ENCODE measurements at places on chromosomes 6 and 20.

DNA sequence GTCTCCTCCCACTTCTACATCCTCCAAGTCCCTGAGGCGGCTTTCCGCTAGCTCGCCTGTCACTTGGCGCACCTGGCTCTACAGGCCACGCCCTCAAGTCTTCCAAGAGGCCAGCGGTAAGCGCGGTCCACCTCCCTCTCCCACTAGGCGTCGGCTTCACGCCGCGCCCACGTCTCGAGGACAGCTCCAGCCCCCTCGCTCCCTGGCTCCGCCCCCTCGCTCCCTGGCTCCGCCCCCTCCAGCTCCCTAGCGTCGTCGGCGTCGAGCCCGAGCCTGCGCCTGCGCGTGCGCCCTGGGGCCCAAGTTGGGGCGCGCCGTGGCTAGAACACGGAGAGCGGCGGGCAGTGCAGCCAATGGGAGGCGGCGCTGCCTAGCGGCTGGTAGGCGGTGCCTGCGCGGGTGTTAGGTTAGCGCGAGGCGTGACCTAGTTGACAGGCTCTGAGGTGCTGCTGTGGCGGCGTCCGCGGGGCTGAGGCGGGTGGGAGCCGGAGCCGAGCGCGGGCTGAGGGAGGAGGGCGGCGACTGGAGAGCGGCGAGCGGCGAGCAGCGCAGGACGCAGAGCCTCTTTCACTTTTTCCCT lies at the start of gene MACROD2:
Gene MACROD2, plus strand, starts transcription at position 431 of the 580 bp plus-strand sequence.
- peak; percentile 77 for DNase-seq

- no peak for DNase-seq
These were observed 67.8 kb downstream of the TNFRSF21 start for GRCh38 chr6:47241742-47242482.

DNA sequence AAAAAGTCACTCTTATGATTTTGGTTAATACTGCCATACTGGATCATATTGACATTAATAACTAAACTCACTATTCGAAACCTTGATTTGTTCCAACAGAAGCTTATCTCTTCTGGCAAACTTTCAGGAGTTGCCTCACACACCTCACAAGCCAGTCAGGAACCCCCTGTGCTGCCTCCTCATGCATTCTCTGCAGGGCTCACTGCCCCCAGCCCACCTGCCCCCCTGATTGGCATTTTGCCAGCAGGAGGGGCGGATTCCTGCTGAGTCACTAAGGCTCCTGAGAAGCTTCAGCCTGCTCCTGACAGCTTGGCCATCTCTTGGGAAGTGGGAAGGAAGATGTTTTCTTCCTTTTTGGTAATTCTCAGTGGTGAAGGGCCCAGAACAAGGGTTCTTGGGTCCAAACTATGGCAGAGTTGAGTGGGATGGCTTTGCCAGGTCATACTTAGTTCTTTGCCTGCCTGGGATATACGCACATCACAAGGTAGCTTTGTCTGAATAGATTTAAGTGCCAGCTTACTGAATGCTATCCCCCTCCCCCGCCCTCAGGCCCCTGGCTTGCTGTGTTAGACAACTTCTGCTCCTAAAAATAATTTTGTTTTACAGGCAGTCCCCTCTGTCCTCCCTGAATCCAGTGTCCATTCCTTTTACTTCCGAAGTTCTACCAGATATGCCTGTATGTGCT lies 31.4 kb downstream of the SLC35F1 start:
- no peak for DNase-seq

- peak; percentile 87 for DNase-seq
These were observed 29.2 kb downstream of the TFEB start for GRCh38 chr6:41705996-41706835.

GRCh38 chr20:45850238-45850637 lies 7.0 kb downstream of the ACOT8 start:
- DNase-seq = no peak

DNA sequence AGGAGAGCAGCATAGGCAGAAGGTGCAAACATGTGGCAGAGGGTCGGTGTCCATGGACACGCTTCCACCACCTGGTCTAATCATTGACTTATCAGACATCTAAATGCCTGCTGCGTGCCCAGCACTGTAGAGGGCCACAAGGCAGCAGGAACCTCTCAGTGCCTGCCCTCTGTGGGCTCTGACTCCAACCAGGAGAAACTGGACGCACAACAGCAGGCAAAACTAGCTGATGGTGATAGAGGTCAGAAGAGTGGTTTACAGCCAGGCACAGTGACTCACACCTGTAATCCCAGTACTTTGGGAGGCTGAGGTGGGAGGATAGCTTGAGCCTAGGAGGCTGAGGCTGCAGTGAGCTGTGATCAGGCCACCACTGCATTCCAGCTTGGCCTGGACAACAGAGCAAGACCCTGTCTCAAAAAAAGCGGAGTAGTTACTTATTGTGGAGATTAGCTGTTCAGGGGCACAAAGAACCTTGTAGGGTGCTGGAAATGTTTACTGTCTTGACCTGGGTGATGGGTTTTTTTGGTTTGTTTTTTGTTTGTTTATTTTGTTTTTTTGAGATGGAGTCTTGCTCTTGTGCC lies 46.5 kb downstream of the PPARD start:
- no peak for DNase-seq

GRCh38 chr6:30684386-30685156 lies 1.9 kb downstream of the PPP1R18 start:
- peak; percentile 71 for DNase-seq

DNA sequence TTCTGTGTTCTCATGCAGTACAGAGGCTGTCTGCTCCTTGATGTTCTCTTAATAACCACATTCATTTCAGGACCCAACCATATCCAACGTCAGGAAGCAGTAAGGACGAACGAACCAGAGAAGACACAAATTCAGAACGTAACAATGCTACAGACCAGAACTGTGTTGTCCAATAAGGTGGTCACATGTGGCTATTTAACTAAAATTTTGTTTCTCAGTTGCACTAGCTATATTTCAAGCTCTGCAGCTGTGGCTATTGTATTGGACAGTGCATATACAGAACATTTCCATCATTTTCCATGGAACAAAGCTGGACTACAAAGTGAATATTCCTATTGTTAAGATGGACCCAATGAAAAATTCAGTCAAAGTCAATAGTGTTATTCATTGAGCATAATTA lies 27.0 kb downstream of the MAP7 start:
- DNase-seq = no peak

GRCh38 chr6:68658338-68658737 lies 23.3 kb downstream of the ADGRB3 start:
- no peak for DNase-seq

DNA sequence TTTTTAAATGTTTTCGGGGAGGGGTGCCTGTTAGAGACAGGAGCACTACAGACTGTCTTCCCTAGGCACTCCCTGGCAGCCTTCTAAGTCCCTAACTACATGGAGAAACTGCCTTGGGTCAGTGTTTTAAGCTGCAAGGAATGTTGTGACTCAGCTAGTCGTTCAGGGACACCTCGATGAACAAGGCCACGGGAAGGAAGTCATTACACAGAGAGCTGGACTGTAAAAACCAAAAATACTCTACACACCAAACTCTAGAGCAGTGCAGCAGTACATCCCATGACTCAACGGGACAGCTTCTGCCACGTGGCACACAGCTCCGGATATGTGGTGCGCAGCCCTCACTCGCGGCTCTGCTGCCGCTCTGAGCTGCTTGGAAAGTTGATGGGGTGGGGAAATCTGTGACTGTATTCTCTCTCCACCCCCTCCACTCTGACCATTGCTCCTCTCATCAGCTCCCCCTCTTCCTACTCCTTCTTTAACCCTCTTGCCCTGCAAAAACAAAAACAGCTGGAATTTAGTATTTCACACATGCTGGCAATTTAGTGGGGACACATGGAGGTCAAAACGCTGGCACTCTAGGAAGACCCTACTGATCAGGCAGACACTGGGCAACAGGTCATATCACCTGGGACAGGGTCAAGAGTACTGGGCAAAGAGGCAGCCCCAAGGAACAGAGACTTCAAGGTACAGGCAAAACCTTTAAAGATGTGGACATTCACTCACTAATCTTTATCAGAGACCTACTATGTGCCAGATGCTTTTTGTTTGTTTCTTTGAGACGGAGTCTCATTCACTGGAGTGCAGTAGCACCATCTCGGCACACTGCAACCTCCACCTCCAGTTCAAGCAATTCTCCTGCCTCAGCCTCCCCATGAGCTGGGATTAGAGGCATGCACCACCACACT lies 10.9 kb upstream of the LPIN3 start:
- DNase-seq = peak; percentile 75

DNA sequence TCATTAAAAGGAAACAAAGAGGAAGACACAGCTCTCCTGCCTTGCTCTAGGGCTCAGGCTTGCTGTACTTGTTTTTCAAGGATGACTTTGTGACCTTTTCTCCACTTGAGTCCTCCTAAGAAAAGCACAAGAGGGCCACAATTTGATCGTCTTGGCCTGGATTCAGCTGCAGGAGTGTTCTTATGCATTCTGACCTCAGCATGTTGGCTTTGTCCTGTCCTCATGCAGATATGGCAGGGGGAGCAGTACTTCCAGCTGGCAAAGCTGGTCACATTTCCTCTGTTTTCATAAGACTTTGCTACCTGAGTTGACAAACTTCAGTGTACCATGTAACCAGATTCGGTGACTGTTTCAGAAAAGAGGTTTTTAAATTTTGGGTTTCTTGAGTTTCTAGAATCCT lies 30.8 kb downstream of the KDM1B start:
- DNase-seq = no peak

GRCh38 chr6:170232186-170233002 lies 58.5 kb downstream of the DLL1 start:
- no peak for DNase-seq

DNA sequence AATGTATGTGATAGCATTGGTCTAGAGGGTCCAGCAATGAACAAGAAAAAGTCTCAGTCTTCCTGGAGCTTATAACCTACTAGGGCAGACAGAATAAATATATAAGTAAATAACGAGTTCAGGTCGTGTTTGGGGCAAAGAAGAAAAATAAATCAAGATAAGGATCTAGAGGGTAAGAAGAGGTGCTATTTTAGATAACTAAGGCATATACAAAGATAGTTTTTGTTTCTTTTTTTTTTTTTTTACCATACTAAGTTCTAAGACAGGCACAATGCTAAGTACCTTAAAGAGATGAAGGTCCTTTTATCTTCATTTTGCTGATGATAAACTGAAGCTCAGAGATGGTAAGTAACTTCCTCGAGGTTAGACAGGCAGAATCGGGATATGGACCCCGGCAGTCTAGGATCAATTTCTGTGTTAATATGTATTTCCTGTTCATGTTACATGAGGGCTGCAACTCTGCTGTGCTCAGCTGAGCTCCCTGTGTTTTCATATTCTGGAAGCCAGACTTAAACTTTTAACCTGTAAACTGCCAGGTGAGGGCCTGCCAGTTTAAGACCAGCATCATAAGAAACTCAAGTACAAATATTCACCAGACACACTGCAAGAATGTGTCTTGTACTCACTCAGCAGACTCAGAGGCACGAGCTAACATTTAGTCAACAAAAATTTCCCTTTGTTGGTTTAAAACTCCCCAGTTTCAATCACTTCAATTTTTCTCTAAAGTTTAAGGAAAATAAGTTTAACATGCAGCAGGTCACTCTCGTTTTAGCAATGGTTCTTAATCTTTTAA lies 23.3 kb downstream of the SESN1 start:
- DNase-seq = no peak

DNA sequence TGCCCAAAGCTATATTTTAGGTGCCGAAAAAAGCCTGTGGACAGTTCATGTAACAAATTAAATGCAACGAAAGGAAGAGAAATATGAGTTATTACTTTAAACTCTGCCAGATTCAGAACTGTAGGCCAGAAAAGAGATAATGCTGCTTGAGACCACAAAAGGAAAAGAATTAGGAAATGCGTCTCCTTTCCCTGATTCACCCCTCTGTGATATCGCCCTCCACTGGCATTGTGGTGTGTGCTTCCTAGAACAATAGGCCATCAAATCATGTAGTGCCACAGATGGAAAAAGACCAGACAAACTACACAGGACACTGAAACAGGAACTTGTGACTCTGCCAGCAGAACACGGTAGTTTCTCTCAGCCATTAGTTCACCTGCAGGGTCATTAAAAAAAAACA lies 14.7 kb upstream of the LAMA4 start:
- no peak for DNase-seq

DNA sequence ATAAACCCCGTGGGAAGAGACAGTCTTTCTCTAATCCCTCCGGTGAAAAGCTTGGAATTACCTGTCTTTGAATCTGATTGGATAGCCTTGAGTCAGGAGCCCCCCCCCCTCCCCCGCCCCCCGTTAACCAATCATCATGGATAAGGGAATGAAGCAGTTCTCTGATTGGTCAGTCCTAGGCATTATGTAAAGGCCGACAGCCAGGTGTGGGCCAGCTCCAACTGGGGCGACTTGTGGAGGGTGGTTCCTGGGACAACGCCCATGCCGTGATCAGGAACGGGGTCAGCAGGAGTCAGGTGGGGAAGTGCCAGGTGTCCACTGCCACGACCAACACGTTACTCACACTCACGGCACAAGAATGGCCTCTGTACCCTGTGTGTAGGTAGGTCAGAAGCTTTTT lies 406.8 kb upstream of the SULF2 start:
- DNase-seq = no peak

DNA sequence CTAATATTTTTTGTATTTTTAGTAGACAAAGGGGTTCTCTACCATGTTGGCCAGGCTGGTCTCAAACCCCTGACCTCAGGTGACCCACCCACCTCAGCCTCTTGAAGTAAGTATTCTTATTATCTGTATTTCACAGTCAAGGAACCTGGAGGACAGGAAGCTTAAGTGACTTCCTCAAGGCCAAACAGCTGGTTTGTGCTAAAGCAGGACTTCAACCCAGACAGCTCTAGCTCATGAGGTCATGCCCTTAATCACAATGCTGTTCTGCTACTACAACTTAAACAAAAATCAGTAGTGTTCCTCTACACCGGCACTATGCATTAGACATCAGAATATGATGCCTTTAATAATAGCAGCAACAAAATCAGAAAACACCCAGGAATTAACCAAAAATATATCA lies 168.9 kb downstream of the ADGB start:
- DNase-seq = no peak

DNA sequence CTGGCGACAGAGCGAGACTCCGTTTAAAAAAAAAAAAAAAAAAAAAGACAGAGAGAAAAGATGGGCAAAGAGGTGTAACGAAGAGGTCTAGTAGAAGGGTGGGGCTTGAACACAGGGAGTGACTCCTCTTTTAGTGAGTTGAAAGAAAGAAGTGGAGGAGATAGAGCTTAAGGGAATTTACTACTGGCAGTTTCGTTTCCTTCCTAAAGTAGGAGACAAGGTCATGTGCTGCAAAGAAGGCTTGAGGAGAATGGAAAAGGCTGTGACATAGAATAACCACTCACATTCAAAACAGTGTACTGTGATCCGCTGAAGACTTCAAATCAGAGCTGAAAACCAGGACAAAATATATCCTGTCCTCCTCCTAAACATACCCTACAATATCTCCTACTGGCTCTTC lies 63.8 kb upstream of the EIF2S2 start:
- DNase-seq = no peak

- DNase-seq = no peak
These were observed 57.9 kb downstream of the FRK start for GRCh38 chr6:116002756-116003155.

GRCh38 chr6:392441-393390 lies 1.2 kb downstream of the IRF4 start:
- DNase-seq = peak; percentile 74

Measured in activated CD8-positive, alpha-beta memory T cell treated with anti-CD3 and anti-CD28 coated beads, Interleukin-2, amount 50 U/mL, for 48 hours (primary cell).